Activated naive CD8-positive, alpha-beta T cell treated with anti-CD3 and anti-CD28 coated beads for 36 hours (primary cell): ENCODE measurements at places on chromosomes 6 and 20.
A peak's percentile ranks its signal among the peaks of the same experiment; 100 is the strongest.

GRCh38 chr6:149046822-149047246 lies 270.7 kb upstream of the TAB2 start:
- no peaks in the 10 kb centered on the region for H3K27me3 ChIP-seq
- H3K36me3 ChIP-seq = peaks cover 6% of the 10 kb centered on the region
- no peak overlapping the region for H3K27ac ChIP-seq
- H3K4me1 ChIP-seq = peaks cover 25% of the 10 kb centered on the region

DNA sequence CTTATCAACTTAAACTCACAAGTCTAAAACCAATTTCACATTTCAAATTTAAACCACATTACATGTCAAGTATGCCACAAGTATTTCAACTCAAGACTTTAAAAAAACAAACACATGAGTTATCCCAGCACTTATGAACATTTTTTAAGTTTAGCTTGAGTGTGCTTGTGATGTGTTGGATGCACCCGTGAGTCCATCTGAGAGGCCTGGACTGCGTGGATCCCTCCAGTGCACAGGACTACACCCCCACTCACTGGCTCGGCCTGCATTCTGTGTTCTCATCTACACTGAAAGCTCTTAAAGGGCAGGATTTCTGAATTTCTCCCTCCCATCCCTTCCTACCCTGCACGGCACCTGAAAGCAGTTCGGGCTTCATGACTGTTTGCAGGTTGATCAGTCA lies 128.8 kb upstream of the CD93 start:
- no peaks in the 10 kb centered on the region for H3K4me1 ChIP-seq
- no peaks in the 10 kb centered on the region for H3K27me3 ChIP-seq
- H3K36me3 ChIP-seq = no peaks in the 10 kb centered on the region
- H3K27ac ChIP-seq = no peak overlapping the region
- no peak for DNase-seq

- H3K4me1 ChIP-seq = peaks cover 77% of the 10 kb centered on the region
- peaks cover 6% of the 10 kb centered on the region for H3K36me3 ChIP-seq
- no peak overlapping the region for H3K4me3 ChIP-seq
- H3K27me3 ChIP-seq = no peaks in the 10 kb centered on the region
- DNase-seq = no peak
Observed at GRCh38 chr6:90465686-90466085, 121.2 kb downstream of the MAP3K7 start.

DNA sequence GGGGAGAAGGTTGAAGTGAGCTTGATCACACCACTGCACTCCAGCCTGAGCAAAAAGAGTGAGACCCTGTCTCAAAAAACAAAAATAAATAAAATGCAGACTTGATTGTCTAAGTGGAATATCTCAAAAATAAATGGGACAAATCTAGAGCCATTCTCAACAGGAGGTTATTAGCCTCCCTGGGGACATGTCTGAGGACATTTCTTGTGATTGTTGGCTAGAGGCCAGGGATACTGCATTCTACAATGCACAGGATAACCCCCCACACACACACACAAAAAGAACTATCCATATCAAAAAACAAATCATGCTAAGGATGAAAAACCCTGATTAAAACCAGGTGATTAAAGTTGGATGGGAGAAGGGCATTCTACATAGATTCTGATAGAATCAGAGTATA lies 37.5 kb downstream of the FAM217A start:
- H3K27me3 ChIP-seq = no peaks in the 10 kb centered on the region
- no peak for DNase-seq
- peak overlapping the region; percentile 25 for H3K27ac ChIP-seq
- no peak overlapping the region for H3K4me3 ChIP-seq
- peaks cover 26% of the 10 kb centered on the region for H3K4me1 ChIP-seq

GRCh38 chr20:63536997-63537524 lies at the start of gene PTK6:
Gene PTK6 (minus strand): TSS chr20:63537376. CDS start chr20:63537314, 62 bp downstream.
- peak within 1 kb of the TSS; percentile 74 for H3K4me3 ChIP-seq
- peaks cover 5% of the 10 kb centered on the region for H3K4me1 ChIP-seq

DNA sequence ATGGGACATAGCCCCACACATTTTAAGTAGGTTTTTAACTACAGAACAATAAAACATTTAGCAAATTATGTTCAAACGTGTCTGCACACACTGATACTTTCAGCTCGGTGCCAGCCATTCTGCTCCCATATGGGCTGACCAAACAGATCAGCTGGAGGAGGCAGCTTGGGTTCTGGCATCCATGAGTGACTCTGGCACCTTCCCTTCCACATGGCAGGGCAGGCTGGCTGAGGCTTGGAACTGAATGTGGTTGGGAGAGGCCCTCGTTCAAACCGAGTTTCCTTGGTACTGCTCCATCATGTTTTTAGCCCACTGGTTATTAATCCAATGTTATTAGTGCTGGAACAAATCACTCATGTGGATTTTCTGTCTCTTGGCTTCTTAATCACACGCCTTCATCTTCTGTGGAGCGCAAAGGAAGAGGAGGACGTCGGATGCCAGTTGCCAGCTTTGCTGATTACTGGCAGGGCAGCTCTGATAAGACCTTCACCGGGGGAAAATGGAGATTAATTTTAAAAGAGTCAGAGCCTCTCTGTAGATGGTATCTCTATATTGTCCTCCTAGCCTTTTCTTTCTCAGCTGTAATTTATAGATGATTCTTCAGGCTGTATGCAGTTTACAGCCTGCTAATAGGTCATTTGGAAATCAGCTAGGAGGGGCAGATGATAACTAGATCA lies 93.1 kb upstream of the TIAM2 start:
- H3K27ac ChIP-seq = no peak overlapping the region
- H3K4me3 ChIP-seq = no peak overlapping the region
- no peaks in the 10 kb centered on the region for H3K27me3 ChIP-seq
- peaks cover 4% of the 10 kb centered on the region for H3K36me3 ChIP-seq
- no peak for DNase-seq
- no peaks in the 10 kb centered on the region for H3K4me1 ChIP-seq

GRCh38 chr6:170212956-170213636 lies 77.8 kb downstream of the DLL1 start:
- H3K27me3 ChIP-seq = no peaks in the 10 kb centered on the region
- H3K36me3 ChIP-seq = no peaks in the 10 kb centered on the region

GRCh38 chr6:111480988-111481822 lies 1.8 kb downstream of the REV3L start:
- peak overlapping the region; percentile 43 for H3K27ac ChIP-seq
- H3K36me3 ChIP-seq = peaks cover 14% of the 10 kb centered on the region
- peaks cover 28% of the 10 kb centered on the region for H3K4me1 ChIP-seq
- no peaks in the 10 kb centered on the region for H3K27me3 ChIP-seq
- H3K4me3 ChIP-seq = peak overlapping the region; percentile 97

DNA sequence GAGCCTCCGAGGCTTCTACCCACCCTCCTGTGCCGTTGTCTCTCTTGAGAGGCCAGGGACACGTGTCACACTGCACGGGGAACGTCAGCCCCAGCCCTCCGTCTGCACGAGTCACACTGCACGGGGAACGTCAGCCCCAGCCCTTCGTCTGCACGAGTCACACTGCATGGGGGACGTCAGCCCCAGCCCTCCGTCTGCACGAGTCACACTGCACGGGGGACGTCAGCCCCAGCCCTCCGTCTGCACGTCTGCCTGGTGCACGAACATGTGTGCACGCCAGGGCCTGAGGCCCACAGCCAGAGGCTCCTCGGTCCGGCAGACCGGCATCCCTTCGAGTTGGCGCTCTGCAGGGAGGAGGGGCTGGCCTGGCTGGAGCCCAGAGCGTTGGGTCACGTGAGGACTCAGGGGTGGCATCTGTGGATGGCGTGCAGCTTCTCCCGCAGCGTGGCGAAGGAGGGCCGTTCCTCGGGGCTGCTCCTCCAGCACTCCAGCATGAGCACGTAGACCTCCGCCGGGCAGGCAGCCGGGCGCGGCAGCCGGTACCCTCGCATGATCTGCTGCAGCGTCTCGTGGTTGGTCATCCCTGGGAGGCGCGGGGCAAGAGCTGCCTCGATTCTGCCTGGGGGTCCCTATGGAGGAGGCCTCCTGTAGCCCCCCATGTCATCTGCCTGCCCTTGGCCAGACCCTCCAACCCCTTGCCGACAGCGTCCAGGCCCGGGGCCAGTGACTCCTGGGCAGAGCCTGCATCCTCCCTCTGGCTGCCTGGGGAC lies 3.4 kb upstream of the PTK6 start:
- no peak for DNase-seq
- H3K4me3 ChIP-seq = no peak overlapping the region
- H3K27ac ChIP-seq = no peak overlapping the region
- no peaks in the 10 kb centered on the region for H3K36me3 ChIP-seq
- H3K27me3 ChIP-seq = no peaks in the 10 kb centered on the region

DNA sequence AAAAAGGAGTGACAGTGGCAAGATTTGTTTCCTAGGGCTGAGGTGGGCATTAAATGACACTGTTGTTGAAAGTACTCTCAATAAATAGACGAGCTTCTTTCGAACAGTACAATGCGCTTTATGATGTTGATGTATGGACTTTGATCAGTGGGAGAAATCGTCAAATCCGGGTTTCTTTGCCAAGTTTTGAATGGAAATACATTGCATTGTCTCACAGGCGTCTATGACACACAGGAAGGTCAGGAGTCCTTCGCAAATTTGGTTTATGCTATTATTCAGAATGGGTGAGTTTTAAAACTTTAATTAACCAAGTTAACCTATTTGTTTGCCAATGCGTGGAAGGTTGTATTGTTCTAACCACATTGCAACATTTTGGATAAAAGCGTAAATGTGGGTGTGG lies 547.3 kb upstream of the SLC35B3 start:
- no peaks in the 10 kb centered on the region for H3K4me1 ChIP-seq
- no peaks in the 10 kb centered on the region for H3K36me3 ChIP-seq
- peaks cover 21% of the 10 kb centered on the region for H3K27me3 ChIP-seq
- H3K27ac ChIP-seq = no peak overlapping the region
- no peak overlapping the region for H3K4me3 ChIP-seq

DNA sequence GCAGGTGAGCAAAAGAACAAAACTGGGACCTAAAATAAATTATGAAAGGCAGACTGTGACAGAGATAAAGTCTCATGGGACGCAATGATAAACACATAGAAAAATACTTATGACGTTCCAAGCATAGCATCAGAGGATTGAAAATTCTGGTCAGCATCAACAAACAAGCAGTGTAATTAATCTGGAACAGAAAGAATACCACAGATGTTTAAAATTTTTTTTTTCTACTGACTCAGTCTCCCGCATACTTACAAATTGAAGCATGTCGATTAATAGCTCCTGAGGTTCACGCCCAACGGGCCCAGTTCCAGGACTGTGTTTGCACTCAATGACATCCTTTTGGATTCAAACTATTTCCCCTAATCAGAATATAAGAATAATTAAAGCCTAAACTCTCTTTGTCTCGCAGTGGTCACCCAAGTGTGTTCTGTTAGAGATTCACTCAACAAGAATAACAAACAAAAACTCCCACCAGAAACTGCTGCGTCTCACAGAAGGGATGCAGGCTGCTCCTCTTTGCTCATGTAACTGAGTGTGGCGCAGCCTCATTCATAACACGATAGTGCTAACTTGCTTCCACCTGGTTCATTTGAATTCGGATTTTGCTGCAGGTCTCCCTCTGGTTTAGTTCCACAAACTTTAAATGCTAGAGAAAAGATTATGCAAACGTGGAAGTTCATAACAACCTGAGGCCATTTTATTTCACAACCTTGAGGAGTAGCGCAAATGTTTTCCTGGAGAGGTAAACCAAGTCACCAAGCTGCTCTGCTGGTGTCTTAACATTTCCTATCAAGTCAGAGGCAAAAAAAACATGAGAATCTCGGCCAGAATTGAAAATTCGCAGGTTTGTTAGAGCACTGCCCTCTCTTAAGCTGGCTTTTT lies 69.0 kb upstream of the CITED2 start:
- no peaks in the 10 kb centered on the region for H3K36me3 ChIP-seq
- peaks cover 7% of the 10 kb centered on the region for H3K4me1 ChIP-seq
- no peak overlapping the region for H3K4me3 ChIP-seq
- H3K27me3 ChIP-seq = peaks cover 4% of the 10 kb centered on the region

GRCh38 chr6:43803055-43803782 lies 33.2 kb downstream of the VEGFA start:
- H3K27ac ChIP-seq = no peak overlapping the region
- H3K4me3 ChIP-seq = no peak overlapping the region
- no peaks in the 10 kb centered on the region for H3K36me3 ChIP-seq
- peaks cover 4% of the 10 kb centered on the region for H3K4me1 ChIP-seq
